ENCODE measurements at places on chromosomes 11 and 22. TPM values are rescaled to one million over a fixed set of nuclear protein-coding genes. Genes with fewer than 3 reads are reported as not detected.

PANX3 gene
- total RNA-seq: not detected

PHLDA2 gene
- total RNA-seq: 26.4 TPM

TLCD5 gene
- total RNA-seq: 8.1 TPM

YIF1A gene
- 217 TPM for total RNA-seq

Data from MG63 (cell line).